ENCODE measurements at places on chromosomes 7 and 10. TPM values are rescaled to one million over a fixed set of nuclear protein-coding genes. Genes with fewer than 3 reads are reported as not detected.

- no peaks in the 10 kb centered on the region for H3K27me3 ChIP-seq
- no peak overlapping the region for H3K4me3 ChIP-seq
- H3K27ac ChIP-seq: peak overlapping the region; percentile 82
- H3K4me1 ChIP-seq: peaks cover 9% of the 10 kb centered on the region
- peaks cover 8% of the 10 kb centered on the region for H3K36me3 ChIP-seq
- no peak for DNase-seq
Measured at GRCh38 chr7:2261611-2262010, 19.6 kb downstream of the NUDT1 start.

- H3K36me3 ChIP-seq: no peaks in the 10 kb centered on the region
- no peaks in the 10 kb centered on the region for H3K4me1 ChIP-seq
Measured at GRCh38 chr7:120862987-120863590, 5.1 kb upstream of the TSPAN12 start.

GRCh38 chr10:79386637-79387465 is 39.6 kb downstream of the PPIF start:
- H3K4me1 ChIP-seq: no peaks in the 10 kb centered on the region
- H3K27ac ChIP-seq: no peak overlapping the region
- H3K4me3 ChIP-seq: no peak overlapping the region
- no peaks in the 10 kb centered on the region for H3K36me3 ChIP-seq
- no peaks in the 10 kb centered on the region for H3K27me3 ChIP-seq

GRCh38 chr7:113099284-113099919 is 12.8 kb upstream of the GPR85 start:
- H3K27me3 ChIP-seq: peaks cover 5% of the 10 kb centered on the region
- no peaks in the 10 kb centered on the region for H3K4me1 ChIP-seq
- H3K4me3 ChIP-seq: no peak overlapping the region

Gene TMEM176B
- total RNA-seq: not detected

- no peak overlapping the region for H3K4me3 ChIP-seq
- no peaks in the 10 kb centered on the region for H3K4me1 ChIP-seq
- peaks cover 4% of the 10 kb centered on the region for H3K27me3 ChIP-seq
Measured at GRCh38 chr10:103638948-103639347, 145.4 kb downstream of the NEURL1 start.

- H3K4me3 ChIP-seq: no peak overlapping the region
- H3K27me3 ChIP-seq: peaks cover under 1% of the 10 kb centered on the region
- H3K4me1 ChIP-seq: peaks cover 7% of the 10 kb centered on the region
- H3K27ac ChIP-seq: no peak overlapping the region
- DNase-seq: no peak
Measured at GRCh38 chr10:32189400-32190084, 133.3 kb upstream of the KIF5B start.

DNA sequence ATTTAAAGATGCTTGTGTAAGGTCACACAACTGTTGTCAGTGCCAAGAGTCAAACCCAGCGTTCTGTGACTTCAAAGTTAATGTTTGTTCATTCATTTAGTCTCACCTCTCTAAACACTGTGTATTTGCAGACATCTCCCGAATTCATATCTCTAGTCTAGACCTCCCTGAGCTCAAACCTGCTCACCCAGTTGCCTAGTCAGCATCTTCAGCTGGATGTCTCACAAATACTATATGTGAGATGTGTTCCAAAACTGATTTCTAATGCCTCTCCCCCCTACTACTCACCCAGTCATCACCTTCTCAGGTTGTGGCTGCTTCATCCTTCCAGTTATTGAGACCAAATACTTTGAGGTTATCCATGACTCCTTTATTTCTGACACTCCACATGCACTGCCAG is 91.4 kb downstream of the ST7 start:
- H3K36me3 ChIP-seq: no peaks in the 10 kb centered on the region
- H3K4me3 ChIP-seq: no peak overlapping the region
- peaks cover 11% of the 10 kb centered on the region for H3K27me3 ChIP-seq

Gene IL6
- total RNA-seq: 0.54 TPM

- H3K4me1 ChIP-seq: no peaks in the 10 kb centered on the region
- H3K4me3 ChIP-seq: no peak overlapping the region
Measured at GRCh38 chr10:90822508-90822907, 35.3 kb downstream of the HTR7 start.

- H3K27me3 ChIP-seq: peaks cover 35% of the 10 kb centered on the region
- no peak overlapping the region for H3K27ac ChIP-seq
- H3K4me1 ChIP-seq: no peaks in the 10 kb centered on the region
- DNase-seq: no peak
- no peak overlapping the region for H3K4me3 ChIP-seq
- no peaks in the 10 kb centered on the region for H3K36me3 ChIP-seq
Measured at GRCh38 chr7:26603631-26604030, 260.8 kb downstream of the SKAP2 start.

GRCh38 chr7:103810112-103810744 is 179.2 kb downstream of the RELN start:
- H3K4me1 ChIP-seq: no peaks in the 10 kb centered on the region
- no peak overlapping the region for H3K27ac ChIP-seq
- no peak for DNase-seq
- no peaks in the 10 kb centered on the region for H3K27me3 ChIP-seq

Gene AKR1D1
- total RNA-seq: not detected

- DNase-seq: no peak
- no peak overlapping the region for H3K27ac ChIP-seq
- H3K4me1 ChIP-seq: no peaks in the 10 kb centered on the region
- H3K27me3 ChIP-seq: peaks cover 2% of the 10 kb centered on the region
- no peak overlapping the region for H3K4me3 ChIP-seq
- no peaks in the 10 kb centered on the region for H3K36me3 ChIP-seq
Measured at GRCh38 chr7:86844608-86845007, 200.9 kb downstream of the GRM3 start.

Gene PIP
- not detected for total RNA-seq

DNA sequence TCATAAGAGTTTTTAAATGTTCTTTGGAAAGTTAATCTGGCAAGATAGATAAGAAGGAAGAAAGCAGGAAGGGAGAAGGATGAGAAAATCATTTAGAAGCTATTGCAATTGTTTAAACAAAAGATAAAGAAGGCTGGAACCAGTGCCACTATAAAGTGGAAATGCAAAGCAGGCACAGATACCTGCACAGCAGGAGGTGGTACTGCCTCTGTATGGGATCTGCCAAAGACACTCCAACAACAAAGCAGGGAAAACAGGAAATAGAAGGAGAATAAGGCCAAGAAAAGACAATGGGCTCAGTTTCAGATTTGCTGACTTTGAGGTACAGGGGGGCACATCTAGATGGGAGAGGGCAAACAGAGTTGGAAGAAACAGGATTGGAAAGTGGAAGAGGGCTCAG is 138.6 kb downstream of the PPP1R17 start:
- H3K27ac ChIP-seq: no peak overlapping the region
- no peak overlapping the region for H3K4me3 ChIP-seq
- H3K27me3 ChIP-seq: no peaks in the 10 kb centered on the region
- H3K36me3 ChIP-seq: no peaks in the 10 kb centered on the region

DNA sequence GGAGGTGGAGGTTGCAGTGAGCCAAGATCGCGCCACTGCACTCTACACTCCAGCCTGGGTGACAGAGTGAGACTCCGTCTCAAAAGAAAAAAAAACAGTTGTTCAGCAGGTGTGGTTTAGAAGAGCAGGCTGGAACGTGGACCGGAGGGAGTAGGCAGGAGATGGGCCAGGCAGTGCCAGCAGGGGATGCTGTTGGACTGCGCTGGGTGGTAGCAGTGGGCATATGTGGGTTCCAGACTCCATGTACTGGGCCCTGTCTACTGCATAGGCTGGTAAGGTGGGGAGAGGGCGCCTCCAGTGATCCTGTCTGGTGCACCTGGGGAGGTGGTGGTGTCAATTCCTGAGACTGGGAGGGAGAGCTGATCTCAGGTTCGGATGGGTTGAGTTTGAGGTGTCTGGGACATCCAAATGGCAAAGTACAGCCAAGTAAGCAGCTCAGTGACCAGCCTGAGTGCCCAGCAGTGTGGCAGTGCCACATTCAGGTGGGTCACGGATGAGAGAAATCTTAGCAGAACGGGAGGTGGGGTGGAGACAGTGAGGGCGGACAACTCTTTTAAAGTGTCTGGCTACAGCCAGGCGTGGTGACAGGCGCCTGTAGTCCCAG is 25.9 kb downstream of the SFXN4 start:
- H3K27ac ChIP-seq: peak overlapping the region; percentile 15
- peaks cover 30% of the 10 kb centered on the region for H3K36me3 ChIP-seq
- no peak overlapping the region for H3K4me3 ChIP-seq
- H3K4me1 ChIP-seq: peaks cover 24% of the 10 kb centered on the region
- peak; percentile 31 for DNase-seq

- no peak overlapping the region for H3K27ac ChIP-seq
- no peaks in the 10 kb centered on the region for H3K27me3 ChIP-seq
- H3K4me1 ChIP-seq: no peaks in the 10 kb centered on the region
- no peaks in the 10 kb centered on the region for H3K36me3 ChIP-seq
- H3K4me3 ChIP-seq: no peak overlapping the region
- no peak for DNase-seq
Measured at GRCh38 chr10:131570716-131571307, 259.3 kb upstream of the TCERG1L start.

DNA sequence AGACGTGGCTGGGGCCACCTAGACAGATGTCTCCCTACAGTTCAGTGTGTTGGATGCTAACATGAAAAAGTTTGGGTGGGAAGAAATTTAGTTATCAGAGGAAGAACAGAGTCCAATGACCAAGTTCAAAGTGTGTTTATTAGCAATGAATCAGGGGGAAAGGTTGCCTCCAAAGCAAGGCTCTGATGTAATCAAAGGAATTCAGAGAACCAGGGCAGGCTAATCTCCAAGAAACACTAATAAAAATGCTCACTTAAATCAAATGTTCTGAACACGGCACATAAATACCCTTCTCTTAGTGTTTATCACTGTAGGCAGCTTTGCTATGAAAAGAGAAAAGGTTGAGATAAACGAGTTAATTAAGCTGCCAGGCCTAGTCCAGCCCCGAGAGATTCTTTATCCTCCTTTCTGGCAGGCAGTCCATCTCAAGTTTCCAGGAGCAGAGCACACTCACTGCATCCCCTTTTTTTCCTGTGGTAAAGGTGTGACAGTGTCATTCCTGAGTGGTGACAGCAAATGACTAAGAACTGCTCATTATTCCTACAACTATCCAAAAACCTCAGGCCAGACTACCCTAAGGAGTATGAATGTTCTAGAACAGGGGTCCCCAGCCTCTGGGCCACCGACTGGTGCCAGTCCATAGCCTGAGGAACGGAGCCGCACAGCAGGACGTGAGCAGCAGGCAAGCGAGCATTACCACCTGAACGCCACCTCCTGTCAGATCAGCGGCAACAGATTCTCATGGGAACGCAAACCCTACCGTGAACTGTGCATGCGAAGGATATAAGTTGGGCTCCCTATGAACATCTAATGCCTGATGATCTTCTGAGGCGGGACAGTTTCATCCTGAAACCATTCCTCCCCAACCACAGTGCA is 66.9 kb upstream of the FHIP2A start:
- H3K4me1 ChIP-seq: no peaks in the 10 kb centered on the region
- peaks cover 11% of the 10 kb centered on the region for H3K27me3 ChIP-seq
- DNase-seq: no peak
- H3K36me3 ChIP-seq: no peaks in the 10 kb centered on the region

Data from activated T-helper 1 cell treated with anti-CD3 and anti-CD28 coated beads, Interleukin-12 subunit alpha, Interleukin-12 subunit beta, Interleukin-2, Interleukin-4 antibody, amounts not matched to agents 30 ng/mL and 10 ng/mL and 1 ng/mL, durations not matched to agents 14 hours and 24 hours and 36 hours (primary cell).